Stimulated activated effector memory CD8-positive, alpha-beta T cell treated with anti-CD3 and anti-CD28 coated beads, Interleukin-12 subunit alpha, Interleukin-12 subunit beta, amount 100 ng/mL, for 72 hours (primary cell): ENCODE measurements at places on chromosomes 16 and 17.

DNA sequence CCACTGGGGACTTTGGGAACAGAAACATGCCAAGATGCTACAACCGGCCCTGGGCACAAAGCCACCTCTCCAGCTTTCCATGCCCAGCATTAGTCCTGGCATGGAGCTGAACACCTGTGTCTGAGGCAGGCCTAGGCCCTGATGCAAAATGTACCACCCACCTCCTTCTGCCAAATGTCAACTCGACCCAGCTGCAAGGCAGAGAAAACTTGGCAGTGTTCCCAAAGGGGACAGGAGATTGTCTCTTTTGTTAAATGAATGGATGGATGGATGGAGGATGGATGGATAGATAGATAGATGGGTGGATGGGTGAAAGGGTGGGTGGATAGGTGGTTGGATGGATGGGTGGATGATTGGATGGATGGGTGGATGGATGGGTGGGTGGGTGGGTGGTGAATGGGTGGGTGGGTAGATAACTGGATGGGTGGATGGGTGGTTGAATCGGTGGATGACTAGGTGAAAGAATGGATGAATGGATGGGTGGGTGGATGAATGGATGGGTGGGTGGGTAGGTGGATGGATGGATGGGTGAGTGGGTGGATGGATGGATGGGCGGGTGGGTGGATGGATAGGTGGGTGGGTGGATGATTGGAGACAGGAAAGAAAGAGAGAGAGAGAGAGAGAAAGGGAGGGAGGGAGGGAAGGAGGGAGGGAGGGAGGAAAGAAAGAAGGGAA lies 73.4 kb upstream of the TNRC6C start:
- DNase-seq = no peak

DNA sequence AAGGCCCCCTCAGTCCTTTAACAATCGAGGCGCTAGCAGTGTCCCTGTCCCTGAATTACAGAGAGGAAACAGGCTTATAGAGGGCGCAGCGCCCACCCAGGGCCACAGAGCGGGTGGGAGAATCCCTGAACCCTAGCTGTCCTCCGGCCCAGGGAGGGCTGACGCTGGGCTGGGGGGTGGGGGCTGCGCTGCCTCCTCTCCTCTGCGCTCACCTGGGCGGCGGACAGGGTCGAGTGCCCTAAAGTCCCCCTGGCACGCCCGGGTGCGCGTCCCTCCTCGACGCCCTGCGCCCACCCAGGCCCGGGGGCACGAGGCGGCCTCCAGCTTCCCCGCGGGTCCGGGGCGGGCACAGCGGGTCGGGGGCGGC lies 200.4 kb upstream of the N4BP1 start:
- no peak for DNase-seq

- no peak for DNase-seq
Observed at GRCh38 chr17:82495844-82496528, 23.5 kb upstream of the FOXK2 start.

DNA sequence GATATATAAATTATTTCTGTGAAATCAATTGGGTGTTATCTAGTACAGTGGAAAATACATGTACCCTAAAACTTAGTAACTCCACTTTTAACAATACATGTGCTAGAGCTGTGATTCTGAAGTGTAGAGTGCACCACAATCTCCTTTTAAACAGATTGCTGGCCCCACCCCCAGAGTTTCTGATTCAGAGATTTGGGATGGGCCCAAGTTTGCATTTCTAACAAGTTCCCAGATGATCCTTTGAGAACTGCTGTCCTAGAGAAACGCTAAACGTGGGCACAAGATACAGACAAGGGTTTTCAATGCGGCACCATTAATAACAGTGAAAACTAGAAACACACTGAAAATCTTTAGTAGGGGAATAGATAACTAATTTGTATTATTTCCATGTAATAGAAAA lies 49.2 kb downstream of the NXPH3 start:
- DNase-seq = no peak

- DNase-seq = no peak
Observed at GRCh38 chr16:14369734-14370598, 260.1 kb downstream of the PARN start.

DNA sequence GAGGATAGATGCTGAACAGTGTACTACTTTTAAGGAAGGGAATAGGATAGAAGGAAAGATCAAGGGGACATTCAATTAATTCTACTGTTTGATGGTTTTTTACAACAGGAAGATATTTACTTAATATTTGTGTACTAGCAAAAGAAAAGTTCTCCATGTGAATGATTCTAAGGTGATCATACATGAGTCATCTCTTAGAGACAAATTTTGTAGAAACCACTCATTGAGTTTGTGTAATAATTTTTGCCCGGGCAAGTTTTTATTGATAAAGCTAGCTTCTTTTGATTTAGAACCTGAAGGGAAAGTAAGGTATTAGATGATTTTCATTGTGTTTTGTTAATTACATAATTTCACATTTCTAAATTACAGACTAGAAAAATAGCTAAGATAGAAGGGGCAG lies 172.8 kb upstream of the PSMD7 start:
- DNase-seq = no peak

GRCh38 chr17:56142781-56143180 lies 10.5 kb upstream of the ANKFN1 start:
- DNase-seq = no peak

DNA sequence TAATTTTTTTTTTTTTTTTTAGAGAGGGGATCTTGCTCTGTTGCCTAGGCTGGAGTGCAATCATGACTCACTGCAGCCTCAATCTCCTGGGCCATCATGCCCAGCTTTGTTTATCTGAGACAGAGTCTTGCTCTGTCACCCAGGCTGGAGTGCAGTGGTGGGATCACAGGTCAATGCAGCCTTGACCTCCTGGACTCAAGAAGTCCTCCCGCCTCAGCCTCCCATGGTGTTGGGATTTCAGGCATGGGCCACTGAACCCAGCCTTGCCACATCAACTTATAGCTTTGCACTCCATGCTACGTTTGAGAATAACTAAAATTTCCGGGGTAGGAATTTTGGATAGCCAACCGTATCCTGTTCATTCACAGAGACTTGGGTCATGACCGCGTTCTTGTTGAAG lies 30.6 kb downstream of the RNF213 start:
- DNase-seq = no peak

DNA sequence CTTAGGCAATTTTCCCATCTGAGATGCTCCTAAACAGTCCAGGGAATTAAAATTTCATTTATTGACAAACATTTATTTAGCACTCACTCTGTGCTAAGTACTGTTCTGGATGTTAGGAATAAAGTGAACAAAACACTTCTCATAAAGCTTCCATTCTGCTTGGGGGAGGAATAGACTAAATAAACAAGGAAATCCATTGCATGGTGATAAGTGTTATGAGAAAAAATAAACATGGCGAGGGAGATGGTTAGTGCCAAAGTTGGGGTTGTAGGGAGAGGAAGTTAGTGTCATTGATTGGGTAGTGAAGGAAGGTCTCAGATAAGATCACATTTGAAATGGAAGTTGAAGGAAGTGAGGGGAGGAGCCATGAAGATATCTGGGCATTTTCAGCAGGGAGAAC lies 72.2 kb upstream of the CES5A start:
- no peak for DNase-seq

GRCh38 chr17:35541434-35541833 lies 4.0 kb upstream of the SLFN12L start:
- DNase-seq = no peak

GRCh38 chr17:39808409-39808997 lies 55.6 kb downstream of the IKZF3 start:
- DNase-seq = no peak

- DNase-seq = peak; percentile 20
Observed at GRCh38 chr16:2883458-2883908, 468 bp downstream of the FLYWCH2 start.

DNA sequence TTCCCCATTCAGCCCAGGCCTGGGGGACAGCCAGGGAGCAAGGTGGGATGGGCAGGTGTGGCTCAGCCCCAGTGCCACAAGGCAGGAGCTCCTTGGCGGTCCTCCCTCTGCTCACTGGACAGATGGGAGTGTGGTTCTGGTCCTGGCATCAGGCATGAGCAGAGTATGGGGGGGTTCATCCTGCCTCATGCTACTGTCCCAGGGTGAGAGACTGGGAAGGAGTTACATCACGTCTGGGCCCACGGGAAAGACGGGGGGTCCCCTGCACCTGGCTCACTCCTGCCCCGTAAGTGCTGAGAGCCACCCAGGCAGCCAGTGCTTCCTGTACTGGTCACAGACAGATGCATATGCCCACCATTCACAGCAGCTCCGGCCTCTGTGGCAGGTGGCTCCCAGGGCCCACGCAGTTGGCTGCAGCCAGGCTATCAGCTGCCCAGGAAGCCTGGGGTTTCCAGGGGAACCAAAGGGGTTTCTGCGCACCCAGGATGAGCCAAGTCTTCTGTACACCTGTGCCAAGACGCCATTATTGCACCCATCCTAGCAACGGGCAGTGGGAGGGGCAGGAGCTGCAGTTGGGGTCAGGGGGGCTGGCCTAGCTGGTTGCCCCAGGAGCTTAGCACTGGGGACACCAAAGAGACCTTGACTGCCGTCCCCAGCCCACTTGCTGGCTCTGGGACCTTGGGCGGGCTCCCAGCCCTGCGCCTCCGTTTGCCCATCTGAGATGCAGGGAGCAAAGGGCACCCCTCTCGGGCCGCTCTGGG lies 1.9 kb downstream of the BAIAP3 start:
- no peak for DNase-seq

DNA sequence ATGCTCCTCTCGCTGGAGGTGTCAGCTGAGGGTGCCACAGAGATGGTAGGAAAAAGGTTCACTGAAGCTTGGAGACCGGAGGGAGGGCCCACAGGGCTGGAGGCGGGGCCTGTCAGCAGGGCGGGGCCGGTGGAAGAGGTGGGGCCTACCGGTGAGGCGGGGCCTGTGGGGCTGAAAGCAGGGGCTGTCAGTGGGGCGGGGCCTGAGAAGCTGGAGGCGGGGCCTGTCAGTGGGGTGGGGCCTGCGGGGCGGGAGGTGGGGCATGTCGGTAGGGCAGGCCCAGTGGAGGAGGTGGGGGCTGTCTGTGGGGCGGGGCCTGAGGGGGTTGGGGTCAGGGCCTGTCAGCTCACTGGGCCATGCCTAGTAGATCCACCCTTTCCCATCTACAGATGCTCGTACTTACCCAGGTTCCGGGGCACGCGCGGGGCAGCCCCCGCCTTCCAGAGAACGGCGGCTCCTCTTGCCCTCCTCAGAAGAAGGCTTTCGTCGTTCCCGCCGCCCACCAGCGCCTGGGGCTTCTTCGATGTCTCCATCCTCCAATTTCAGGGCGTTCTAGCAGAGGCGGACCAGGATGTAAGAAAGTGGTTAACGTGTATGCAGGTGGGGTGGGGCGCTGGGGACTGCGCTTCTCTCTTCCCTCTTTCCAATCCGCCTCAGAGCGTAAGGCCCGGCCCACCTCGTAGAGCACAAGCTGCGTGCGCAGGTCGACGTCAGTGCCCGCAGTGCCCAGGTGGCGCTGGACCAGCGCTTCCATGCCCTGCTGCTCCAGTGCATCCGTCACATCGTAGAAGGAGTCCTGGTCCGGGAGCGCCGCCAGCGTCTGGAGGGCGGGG lies 9.8 kb downstream of the TMEM208 start:
- DNase-seq = peak; percentile 92
